Activated CD4-positive, alpha-beta T cell treated with anti-CD3 and anti-CD28 coated beads for 24 hours (primary cell): ENCODE measurements at places on chromosomes 3 and 15.

GRCh38 chr3:51605938-51606337 lies 65.1 kb upstream of the TEX264 start:
- DNase-seq: no peak

GRCh38 chr3:31227131-31227562 lies 305.6 kb upstream of the STT3B start:
- DNase-seq: no peak

DNA sequence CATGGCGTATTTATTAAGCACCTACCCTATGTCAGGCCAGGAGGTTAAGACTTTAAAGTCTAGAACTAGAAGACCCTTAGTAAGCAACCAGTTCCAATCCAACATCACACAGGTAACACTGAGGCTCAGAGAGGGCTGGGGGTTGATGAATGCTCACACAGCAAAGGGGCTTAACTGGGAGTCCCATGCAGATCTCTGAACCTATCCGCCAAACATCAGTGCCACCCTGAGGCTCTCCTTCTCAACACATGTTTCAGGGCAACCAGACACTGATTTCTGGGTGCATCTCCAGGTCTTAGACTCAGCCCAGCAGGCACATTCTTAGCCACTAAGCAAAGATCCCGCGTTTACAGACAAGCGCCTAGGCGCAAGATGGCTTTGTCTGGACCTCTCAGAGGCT lies 92.0 kb upstream of the SLC6A11 start:
- no peak for DNase-seq

DNA sequence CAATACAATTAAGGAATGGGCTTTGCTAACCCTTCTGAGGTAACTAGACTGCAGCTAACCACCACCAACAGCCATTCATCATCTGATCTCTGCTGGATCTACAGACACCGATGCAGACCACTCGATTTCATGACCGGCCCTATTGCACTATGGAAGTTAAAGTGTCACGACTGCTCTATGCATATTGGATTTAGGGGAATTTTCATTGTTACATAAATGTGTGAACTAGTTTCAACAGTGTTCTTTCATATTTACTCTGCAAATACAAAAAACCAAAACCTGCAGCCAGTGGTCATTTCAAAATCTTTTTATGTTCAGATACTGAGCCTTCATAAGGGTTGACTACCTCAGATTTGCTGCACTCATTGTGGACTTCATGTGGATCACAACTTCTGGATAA lies 14.5 kb downstream of the CDV3 start:
- no peak for DNase-seq

DNA sequence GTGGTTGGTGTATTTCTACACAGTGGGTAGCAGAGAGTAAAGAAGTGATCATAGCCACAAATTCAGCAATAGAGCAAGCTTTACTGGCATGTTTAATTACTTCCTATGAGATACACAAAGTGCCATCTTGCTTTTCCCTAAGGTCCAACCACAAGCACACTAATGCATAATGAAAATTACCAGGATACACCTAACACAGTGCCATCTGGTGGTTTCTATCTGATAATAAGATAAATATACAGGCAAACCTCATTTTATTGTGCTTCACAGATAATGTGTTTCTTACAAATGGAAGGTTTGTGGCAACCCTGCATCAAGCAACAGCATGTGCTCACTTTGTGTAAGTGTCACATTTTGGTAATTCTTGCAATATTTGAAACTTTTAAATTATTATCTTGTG lies 223.0 kb downstream of the NSUN3 start:
- DNase-seq: no peak

- no peak for DNase-seq
Measured at GRCh38 chr3:151845306-151845905, 28.0 kb upstream of the SUCNR1 start.

GRCh38 chr3:157393113-157393512 lies 43.5 kb upstream of the PTX3 start:
- DNase-seq: no peak

- no peak for DNase-seq
Measured at GRCh38 chr3:11530153-11530721, 113.5 kb downstream of the VGLL4 start.

GRCh38 chr3:43400781-43401730 lies 114.7 kb downstream of the SNRK start:
- DNase-seq: no peak

- no peak for DNase-seq
Measured at GRCh38 chr15:38171973-38172372, 80.7 kb upstream of the SPRED1 start.

- no peak for DNase-seq
Measured at GRCh38 chr3:64908251-64908685, 220.5 kb upstream of the ADAMTS9 start.

DNA sequence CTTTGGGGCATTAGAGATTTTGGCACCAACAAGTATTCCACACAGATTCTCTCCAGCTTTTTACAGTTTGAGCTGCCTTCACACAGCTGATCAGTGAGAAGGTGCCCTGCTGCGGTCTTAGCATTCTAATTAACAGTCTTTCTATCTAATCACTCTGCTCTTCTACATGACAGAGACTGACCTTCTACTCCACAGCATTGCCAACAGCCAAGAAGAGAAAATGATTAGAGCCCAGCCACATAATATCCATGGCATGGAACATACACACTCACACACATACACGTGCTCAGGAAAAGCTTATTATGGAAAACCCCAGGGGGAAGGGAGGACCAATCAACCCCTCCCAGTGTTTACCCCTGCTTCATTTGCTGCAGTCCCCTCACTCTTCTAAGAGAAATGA lies 76.1 kb upstream of the PPP2R3A start:
- no peak for DNase-seq

DNA sequence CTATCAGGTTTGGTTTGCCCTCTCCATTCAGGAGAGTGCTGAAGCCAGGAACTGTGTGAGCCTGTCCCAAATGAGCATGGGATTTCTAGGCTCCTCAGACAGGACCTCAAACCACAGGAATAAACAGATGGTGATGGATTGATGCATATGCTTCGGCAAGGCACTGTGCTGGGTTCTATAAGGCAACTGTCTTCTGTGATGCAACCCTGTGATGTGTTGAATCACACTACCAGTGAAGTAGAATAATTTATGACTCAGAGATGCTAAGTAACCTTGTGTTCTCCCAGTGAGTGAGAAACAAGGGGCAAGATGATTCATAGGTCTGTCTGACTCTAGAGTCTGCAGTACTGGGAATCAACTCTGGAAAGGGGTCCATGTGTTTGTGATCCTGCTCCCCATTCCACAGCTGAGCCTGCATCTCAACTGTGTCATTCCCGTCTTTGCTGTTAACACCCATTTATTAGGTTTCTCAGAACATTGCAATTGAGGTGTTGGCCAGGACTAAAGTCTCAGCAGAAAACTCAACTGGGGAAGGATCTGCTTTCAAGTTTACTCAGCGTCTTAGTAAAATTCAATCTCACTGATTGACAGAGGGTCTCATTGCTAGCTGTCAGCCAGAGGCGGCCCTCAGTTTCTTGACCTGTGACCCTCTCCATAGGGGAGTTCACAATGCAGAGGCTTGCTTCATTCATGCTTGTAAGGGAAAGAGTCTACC lies 510.1 kb upstream of the CFAP20DC start:
- peak; percentile 47 for DNase-seq

DNA sequence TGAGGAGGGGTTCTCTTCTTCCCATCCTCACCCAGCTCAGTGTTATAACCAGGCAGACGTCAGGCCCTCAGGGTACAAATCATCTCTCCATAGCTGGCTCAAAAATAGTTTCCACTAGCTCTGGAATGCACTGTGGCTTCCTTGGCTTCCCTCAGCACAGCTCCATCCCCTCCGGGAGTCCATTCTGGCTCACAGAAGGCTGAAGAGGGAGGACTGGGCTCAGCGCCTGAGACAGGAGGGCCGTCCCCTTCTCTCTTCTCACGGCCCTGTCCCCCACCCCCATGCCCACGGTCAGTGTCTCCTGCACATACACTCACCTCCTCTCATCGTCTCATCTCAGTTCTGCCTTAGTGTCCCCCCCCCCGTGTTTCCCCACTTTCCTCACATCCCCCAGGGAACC lies 50.1 kb downstream of the UMPS start:
- no peak for DNase-seq

- no peak for DNase-seq
Measured at GRCh38 chr3:35727179-35727578, 87.9 kb downstream of the ARPP21 start.

GRCh38 chr3:173044998-173045397 lies 96.0 kb downstream of the SPATA16 start:
- no peak for DNase-seq

- DNase-seq: no peak
Measured at GRCh38 chr3:101689286-101689685, 2.8 kb upstream of the RPL24 start.

- DNase-seq: peak; percentile 43
Measured at GRCh38 chr15:78638658-78639314, 2.2 kb downstream of the CHRNB4 start.

DNA sequence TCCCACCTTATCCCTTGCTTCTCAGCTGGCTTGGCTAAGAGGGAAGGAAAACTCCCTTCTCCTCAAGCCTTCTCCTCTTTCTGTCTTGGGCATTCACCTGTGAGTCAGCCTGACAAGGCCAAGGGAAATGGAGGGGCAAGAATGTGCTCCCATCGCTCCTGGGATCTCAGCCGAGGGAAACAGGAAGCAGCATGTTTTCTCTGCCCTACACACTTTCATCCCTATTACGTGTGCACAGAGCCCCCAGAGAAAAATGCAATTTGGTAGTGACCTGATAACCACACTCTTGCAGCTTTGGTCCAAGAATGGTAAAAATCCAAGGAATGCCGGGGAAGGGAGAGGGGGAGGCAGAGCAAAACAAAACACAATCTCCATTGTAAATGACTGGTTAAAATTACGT lies 32.9 kb upstream of the MTMR10 start:
- no peak for DNase-seq

- DNase-seq: no peak
Measured at GRCh38 chr3:169964176-169964575, 2.4 kb upstream of the SEC62 start.

DNA sequence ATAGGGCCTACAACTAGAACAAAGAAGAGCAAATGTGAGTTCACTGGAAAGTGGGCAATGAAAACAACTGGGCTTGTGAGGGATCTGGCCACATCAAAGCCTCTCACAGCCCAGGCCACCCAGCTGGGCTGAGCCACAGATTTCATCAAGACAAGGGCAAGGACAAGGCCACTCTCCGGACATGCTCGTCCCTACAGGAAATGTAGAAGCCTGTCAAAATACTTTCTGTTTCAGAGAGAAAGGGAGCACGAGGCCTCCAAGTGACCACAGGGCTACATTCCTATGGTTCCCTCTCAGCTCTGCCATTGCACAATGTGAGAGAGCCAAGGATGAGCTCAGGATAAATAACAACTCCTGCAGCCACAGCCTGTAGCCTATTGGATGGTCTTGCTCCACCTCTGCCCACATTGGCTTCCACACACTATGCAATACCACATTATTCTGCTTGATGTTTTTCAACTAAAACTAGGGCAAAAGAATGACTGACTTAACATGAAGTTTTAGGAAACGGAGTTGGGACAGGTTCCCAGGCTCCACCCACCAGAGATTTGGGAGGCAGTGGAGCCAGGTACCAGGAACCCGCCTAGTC lies 12.1 kb downstream of the TBC1D2B start:
- no peak for DNase-seq

DNA sequence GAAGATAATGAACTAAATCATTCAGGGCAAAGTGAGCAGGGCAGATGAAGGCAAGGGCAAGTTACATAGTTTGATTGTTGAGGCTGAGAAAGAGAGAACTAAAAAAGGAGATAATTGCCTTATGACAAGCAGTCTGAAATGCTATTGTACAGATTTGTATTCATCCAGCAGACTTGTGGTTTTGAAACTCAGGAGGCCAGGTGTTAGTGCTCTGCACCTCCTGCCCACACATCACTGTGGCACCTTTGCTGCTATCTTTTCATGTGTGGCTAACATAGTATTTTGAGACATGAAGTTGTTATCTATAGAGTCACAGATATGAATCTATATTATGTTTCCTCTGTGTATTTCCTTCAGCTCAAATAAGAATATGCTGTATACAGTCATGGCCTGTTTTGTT lies 24.3 kb upstream of the SUCLG2 start:
- no peak for DNase-seq

DNA sequence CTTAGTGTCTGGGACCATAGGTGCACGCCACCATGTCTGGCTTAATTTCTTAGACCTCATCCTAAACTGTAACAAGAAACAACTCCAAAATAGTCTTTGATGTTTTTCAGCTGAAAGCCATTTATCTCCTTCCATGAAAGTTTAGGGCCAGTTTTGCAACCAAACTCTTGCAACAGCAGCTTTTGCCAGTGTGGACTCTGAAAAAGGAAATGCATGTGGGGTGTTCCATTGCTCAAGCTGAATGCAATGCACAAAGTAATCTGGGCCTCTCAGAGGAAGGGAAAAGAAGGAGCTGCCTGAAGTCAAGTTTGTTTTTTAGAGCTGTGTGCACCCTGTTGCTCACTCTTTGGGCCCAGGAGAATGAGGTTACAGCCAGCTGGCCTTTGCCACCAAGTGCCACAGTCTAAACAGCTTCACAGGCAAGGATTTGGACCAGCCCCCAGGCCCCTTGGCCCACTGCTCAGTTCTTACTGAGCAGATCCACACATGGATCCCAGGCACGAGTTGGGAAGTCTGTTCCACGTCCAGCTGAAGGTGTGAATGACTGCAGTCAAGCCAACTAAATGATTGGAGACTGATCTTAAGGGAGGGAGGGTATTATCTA lies 212.3 kb upstream of the LRRFIP2 start:
- no peak for DNase-seq

GRCh38 chr15:85498471-85498870 lies 118.1 kb downstream of the AKAP13 start:
- no peak for DNase-seq

- DNase-seq: no peak
Measured at GRCh38 chr3:140917772-140918171, 23.9 kb upstream of the SLC25A36 start.

DNA sequence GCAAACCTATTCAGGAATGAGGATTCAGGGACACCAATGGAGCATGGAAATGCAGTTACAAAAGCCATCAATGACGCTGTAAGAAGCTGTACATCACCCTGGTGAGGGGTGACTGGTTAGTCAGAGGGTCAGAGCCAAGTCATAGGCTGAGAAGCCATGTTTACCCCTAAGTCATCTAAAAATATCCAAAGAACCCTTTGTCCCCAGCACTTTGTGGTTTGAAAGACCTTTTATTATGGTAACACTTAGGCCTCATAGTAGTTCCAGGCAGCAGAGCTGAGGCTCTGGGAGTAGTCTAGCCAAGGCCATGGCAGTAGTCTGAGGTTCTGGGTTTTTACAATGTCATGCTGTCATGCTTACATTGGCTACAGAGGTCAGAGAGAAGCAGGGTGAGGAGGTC lies 131.2 kb downstream of the CTNNB1 start:
- no peak for DNase-seq

- DNase-seq: no peak
Measured at GRCh38 chr3:141530415-141530768, 43.6 kb downstream of the RASA2 start.

DNA sequence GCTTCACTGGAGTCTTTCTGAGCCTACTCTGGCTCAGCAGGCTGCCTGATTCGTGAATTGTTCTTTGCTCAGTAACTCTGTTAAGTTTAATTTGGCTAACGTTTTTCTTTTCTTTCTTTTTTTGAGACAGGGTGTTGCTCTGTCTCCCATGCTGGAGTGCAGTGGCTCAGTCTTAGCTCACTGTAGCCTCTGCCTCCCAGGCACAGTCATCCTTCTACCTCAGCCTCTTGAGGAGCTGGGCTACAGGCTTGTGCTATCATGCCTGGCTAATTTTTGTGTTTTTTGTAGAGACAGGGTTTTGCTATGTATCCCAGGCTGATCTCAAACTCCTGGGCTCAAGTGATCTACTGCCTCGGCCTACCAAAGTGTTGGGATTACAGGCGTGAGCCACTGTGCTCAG lies 165.0 kb downstream of the PEX5L start:
- DNase-seq: no peak

GRCh38 chr3:195096484-195097330 lies 174.3 kb downstream of the XXYLT1 start:
- DNase-seq: no peak
